ENCODE measurements at places on chromosomes 11 and 22.

DNA sequence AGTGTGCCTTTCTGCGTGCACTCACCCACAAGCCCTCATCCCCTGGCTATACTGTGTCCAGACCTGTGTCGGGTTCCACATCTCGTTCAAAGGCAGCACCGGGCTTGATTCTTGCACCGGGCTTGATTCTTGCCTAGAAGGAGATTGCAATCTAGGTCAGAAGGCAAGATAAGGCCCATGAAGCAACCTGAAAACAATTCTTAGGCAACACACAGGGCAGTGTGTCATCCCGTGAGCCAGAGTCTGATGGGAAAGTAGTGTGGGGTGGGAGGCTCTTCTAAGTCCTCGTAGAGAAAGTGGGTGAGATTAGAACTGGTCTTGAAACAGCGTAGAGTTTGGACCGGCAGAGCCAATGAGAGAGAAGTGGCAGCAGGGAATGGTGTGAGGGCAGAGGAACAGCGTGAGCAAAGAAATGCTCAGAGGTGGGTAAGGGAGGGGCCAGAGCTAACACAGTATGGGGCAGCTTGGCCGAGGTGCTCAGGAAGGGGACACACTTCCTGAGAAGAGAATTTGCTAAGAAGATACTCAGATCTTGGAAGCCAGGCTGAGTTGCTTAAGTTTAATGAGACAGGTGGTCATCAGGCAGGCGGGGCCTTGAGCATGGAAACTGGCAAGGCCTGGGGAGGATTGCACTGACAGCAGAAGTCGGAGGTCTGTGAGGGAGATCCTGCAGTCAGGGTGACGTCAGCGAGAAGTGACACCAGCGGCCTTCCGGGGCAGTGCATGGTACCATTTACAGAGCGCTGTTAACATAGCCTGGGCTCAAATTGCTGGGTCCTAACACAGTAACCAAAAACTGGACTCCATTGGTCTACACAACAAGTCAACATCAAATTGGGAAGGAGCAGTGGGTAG lies 40.7 kb upstream of the DKK3 start:
- no peak for DNase-seq

- DNase-seq = no peak
Measured at GRCh38 chr11:6438979-6439571, 1.7 kb downstream of the HPX start.

GRCh38 chr22:45804319-45804985 lies 132.8 kb downstream of the ATXN10 start:
- no peak for DNase-seq

- DNase-seq = no peak
Measured at GRCh38 chr11:116513894-116514293, 258.9 kb downstream of the BUD13 start.

- DNase-seq = no peak
Measured at GRCh38 chr11:36037031-36037430, 93.2 kb downstream of the LDLRAD3 start.

DNA sequence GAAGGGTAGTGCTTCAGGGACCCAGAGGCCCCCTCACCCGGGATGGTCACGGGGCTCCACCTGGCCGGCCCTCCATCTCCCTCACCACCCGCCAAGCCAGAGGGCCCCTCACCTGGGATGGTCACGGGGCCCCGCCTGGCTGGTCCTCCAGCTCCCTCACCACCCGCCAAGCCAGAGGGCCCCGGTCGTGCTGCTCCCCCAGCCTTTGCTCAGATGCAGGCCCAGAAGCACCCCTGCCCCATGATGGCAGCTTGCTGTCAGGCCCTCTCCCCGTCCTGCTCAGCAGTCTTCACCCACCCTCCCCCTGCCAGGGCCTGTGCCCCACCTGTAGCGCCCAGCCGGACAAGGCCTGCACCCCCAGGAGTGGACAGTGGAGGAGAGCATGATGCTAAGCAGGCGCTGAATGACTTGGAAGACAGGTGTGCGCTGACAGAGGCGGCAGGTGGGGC lies 7.3 kb downstream of the DENND6B start:
- DNase-seq = peak; percentile 64

DNA sequence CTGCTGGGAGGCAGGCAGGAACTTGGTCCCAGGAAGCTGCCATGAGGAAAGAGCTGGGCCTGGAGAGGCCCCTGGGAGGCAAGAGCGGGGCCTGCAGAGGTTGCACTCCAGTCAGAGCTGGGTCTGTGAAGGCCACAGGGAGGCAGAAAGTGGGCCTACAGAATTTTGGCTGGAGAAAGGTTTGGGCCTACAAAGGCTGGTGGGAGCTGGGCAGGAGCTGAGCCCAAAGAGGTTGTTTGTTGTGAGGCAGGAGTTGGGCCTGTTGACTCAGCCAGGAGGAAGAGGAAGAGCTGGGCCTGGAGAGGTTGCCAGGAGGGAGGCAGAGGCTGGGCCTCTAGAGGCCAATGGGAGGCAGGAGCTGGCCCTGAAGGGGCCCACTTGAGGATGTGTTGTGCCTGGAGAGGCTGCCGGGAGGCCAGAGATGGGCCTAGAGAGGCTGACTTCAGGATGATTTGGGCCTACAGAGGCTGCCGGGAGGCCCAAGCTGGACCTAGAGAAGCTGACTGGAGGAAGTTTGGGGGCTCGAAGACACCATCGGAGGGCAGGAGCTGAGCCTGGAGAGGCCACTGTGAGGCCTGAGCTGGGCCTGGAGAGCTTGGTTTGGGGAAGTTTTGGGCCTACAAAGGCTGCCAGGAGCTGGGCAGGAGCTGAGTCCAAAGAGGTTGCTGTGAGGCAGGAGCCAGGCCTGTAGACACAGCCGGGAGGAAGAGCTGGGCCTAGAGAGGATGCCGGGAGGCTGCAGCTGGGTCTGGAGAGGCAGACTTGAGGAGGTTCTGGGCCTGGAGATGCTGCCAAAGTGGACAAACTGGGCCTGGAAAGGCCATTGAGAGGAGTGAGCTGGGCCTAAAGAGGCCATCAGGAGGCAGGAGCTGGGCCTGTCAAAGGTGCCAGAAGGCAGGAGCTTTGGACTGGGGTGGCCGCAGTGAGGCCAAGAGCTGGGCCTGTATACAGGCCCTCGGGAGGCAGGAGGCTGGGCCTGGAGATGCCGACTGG lies 40.7 kb downstream of the OR4C45 start:
- DNase-seq = no peak

GRCh38 chr11:78905756-78906155 lies 331.1 kb upstream of the NARS2 start:
- no peak for DNase-seq

DNA sequence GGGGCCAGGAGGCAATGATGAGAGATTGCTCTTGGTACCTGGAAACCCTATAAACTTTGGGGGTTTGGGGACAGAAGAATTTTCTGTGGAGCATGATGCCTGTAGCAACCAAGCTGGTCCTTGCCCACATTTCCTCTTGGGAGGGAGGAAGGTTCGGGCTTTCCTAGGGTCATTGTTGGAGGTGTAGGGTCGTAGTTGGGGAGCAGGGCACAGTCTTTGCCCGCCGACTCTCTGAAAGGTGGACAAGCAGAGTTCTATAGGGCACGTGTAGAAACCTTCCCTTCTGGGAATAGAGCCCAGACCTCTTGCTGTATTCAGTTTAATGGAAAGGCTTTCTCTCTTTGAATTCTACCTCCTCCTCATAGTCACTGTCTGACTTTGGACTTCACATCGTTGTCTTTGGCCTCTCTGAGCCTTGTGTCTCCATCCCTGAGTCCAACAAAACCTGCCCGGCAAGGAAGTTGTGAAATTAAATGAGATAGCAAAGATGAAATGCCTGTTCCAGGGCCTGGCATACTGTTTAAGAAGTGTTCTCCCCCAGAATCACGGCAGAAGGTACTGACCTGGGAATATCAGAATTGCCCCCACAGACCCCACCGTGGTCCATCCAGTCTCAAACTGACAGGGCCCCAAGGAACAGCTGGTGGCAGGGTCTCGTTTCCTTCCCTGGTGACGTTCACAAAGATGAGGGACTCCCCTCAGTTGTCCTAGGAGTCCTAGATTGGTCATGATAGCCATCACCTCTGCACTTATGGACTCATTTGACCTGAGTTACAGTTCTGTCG lies 1.6 kb downstream of the PRDM11 start:
- DNase-seq = peak; percentile 73

- DNase-seq = peak; percentile 60
Measured at GRCh38 chr22:50705219-50705691, 32.6 kb downstream of the SHANK3 start.

GRCh38 chr11:96196181-96196662 lies 146.8 kb downstream of the MAML2 start:
- DNase-seq = no peak

DNA sequence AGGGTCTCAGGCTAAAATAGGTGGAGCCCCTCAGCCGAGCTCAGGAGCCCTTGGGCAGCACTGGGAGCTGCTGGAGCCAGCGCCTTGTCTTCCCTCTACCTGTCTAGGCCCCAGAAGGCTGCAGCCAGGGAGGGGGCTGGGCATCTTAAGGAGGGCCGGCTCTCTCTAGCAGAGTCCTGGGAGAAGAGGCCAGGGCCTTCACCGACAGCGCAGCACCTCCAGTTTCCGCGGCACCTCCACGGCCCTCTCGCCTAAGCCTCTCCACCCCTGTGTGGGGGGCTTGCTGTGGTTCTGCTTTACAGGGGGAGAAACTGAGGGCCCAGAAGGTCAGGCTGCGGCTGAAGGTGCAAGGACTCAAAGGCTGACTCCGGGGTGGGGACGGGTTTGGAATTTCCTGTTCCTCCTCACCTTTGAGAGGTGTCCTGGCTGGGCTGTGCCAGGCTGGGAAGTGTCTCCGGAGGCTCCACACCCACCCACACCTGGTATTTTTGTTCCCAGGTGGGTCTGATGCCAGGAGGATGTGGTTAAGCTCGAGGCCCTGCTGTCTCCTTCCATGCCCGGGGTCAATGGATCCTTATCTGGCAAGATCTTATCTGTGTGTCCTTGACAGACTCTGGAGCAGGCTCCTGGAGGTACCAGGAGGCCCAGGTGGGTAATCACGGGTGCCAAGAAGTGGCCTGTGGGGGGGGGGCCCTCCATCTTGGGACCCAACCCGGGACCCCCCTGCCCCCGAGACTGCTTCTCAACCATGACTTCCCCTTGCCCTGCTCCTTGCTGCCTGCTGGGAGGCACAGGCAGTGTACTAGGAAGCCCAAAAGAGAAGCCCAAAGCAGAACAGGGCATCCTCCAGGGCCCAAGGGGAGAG lies 95.3 kb upstream of the FGF3 start:
- peak; percentile 64 for DNase-seq
